ENCODE measurements at places on chromosomes 5 and 9. TPM values are rescaled to one million over a fixed set of nuclear protein-coding genes. Genes with fewer than 3 reads are reported as not detected.

The PCDHGA4 gene
- not detected for total RNA-seq

The PCDHGA12 gene
- not detected for total RNA-seq

The SMARCA2 gene
- total RNA-seq: 243 TPM

The TNFSF15 gene
- total RNA-seq: 1.1 TPM

The CCL27 gene
- total RNA-seq: not detected

The SUSD3 gene
- 59.6 TPM for total RNA-seq

The DBH gene
- total RNA-seq: not detected

The LAMC3 gene
- not detected for total RNA-seq

GRCh38 chr9:129309906-129310305 lies 131.8 kb upstream of the IER5L start:
- H3K36me3 ChIP-seq: no peaks in the 10 kb centered on the region
- H3K27me3 ChIP-seq: peaks cover 5% of the 10 kb centered on the region
- no peak overlapping the region for H3K27ac ChIP-seq
- no peak for DNase-seq

DNA sequence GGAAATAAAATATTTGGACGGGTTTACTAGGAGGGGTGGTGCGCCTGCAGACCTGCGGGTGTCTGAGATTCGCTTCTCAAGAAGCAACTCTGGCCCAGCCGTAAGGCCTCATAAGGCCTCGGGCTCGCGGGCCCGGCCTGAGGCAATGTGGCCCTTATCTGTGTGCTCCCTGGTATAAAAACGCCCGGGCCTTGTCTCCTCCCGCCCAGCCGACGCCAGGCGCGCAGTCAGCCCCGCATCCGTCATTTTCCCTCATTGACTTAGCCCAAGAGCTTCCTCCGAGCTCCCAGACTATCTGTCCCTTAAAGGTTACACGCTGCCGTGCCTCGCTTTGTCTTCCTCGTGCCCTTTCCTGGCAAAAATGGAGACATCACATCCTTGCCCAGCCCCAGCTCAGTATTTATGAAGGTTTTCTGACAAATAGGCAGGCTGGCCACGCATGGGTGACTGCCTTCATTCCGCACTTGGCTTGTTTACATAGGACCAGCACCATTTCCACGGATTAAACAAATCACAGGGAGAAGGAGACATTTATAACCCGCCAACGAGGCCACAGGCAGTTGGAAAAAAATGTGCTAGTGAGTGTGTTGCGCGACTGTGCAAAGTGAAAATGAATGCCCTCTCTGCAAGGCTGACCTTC lies 74.5 kb upstream of the TBCA start:
- peaks cover 61% of the 10 kb centered on the region for H3K27me3 ChIP-seq
- peaks cover 23% of the 10 kb centered on the region for H3K4me1 ChIP-seq
- H3K4me3 ChIP-seq: peak overlapping the region; percentile 61
- H3K27ac ChIP-seq: no peak overlapping the region
- H3K36me3 ChIP-seq: no peaks in the 10 kb centered on the region

GRCh38 chr5:131224387-131225201 lies 39.3 kb upstream of the CDC42SE2 start:
- H3K4me3 ChIP-seq: no peak overlapping the region
- H3K36me3 ChIP-seq: peaks cover 13% of the 10 kb centered on the region
- H3K4me1 ChIP-seq: peaks cover 14% of the 10 kb centered on the region
- H3K27ac ChIP-seq: no peak overlapping the region
- peak; percentile 60 for DNase-seq

GRCh38 chr9:122113574-122113973 lies 20.5 kb upstream of the TTLL11 start:
- no peaks in the 10 kb centered on the region for H3K36me3 ChIP-seq
- no peak overlapping the region for H3K4me3 ChIP-seq
- no peak for DNase-seq
- no peak overlapping the region for H3K27ac ChIP-seq
- no peaks in the 10 kb centered on the region for H3K4me1 ChIP-seq
- peaks cover 4% of the 10 kb centered on the region for H3K27me3 ChIP-seq

DNA sequence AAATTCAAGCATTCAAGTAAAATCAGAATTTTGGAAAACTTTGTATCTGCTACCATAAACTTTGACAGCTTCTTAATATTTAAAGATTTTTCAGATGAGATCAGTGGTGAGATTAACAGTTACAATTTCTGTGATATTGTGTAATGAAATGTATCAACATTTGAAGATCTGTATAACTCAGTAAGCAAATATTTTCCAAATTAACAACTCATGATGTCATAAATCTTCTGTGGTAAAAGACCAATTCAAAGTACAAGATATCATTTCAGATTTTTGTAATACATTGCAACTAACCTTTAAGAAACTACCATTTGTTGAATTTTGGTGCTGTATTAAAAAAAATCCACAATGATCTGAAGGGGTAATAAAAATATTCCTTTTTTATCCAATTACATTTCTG lies 352.2 kb downstream of the KIAA0825 start:
- no peaks in the 10 kb centered on the region for H3K36me3 ChIP-seq
- no peak for DNase-seq
- no peak overlapping the region for H3K27ac ChIP-seq
- no peaks in the 10 kb centered on the region for H3K4me1 ChIP-seq
- no peaks in the 10 kb centered on the region for H3K27me3 ChIP-seq
- H3K4me3 ChIP-seq: no peak overlapping the region

DNA sequence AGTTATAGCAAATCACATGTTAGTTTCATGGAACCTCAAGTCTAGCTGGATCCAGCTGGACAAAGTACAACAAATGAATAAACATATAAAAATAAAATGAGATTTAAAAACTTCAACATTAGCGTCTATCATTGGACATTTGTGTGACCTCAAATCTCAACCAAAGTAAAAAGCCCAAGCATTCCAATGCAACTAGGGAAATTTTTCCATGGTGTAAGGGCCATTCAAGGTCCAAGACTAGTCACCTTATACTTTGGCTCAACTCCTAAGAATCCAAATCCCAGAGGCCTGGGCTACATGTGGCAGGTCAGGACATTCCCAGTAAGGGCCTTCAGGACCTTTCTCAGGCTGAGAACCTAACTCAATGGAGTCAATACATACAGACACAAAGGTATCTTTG lies 137.4 kb upstream of the DMAC1 start:
- no peak overlapping the region for H3K4me3 ChIP-seq
- no peak for DNase-seq
- no peaks in the 10 kb centered on the region for H3K27me3 ChIP-seq
- H3K36me3 ChIP-seq: peaks cover 19% of the 10 kb centered on the region
- H3K27ac ChIP-seq: no peak overlapping the region
- H3K4me1 ChIP-seq: peaks cover 18% of the 10 kb centered on the region

- no peak for DNase-seq
- H3K27me3 ChIP-seq: no peaks in the 10 kb centered on the region
- H3K4me3 ChIP-seq: no peak overlapping the region
Measured at GRCh38 chr5:7053125-7053524, 339.9 kb downstream of the TENT4A start.

DNA sequence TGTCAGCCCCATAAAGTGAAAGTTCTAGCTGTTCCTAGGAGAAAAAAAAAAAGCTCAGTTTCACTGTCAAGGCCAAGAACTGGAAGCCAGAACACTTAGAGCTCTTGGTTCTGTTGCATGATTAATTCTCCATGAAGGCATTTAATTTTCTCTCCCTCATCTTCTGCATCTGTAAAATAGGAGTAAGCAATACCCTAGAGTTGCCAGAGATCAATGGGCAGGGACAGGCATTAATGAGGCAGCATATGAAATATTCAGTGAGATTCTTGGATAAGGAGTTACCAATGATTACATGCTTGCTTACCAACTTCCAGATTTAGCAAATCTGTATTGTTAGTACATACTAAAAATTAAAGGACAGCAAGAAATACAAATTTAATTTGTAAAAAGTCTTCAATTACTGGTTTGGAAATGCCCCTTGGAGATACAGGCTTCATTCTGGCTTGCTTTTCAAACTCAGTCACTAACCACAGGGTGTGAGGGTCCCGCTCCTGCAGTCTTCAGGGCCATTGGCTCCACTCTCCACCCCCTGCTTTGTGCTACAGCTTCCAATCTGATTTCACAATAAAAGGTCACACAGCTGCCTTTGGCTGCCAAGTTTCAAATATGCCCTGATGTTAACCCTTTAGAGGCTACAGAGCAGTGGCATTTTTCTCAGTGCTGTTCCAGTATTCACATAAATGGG lies 624.6 kb downstream of the BNC2 start:
- no peaks in the 10 kb centered on the region for H3K27me3 ChIP-seq
- no peak overlapping the region for H3K27ac ChIP-seq
- no peaks in the 10 kb centered on the region for H3K36me3 ChIP-seq
- DNase-seq: no peak

GRCh38 chr5:6716629-6717149 lies 3.5 kb downstream of the TENT4A start:
- H3K4me3 ChIP-seq: peak overlapping the region; percentile 89
- no peaks in the 10 kb centered on the region for H3K27me3 ChIP-seq
- peaks cover 51% of the 10 kb centered on the region for H3K36me3 ChIP-seq
- peak; percentile 20 for DNase-seq
- peaks cover 68% of the 10 kb centered on the region for H3K4me1 ChIP-seq

GRCh38 chr5:142870532-142871362 lies 100.6 kb downstream of the ARHGAP26 start:
- H3K4me3 ChIP-seq: no peak overlapping the region
- DNase-seq: no peak
- H3K27me3 ChIP-seq: no peaks in the 10 kb centered on the region
- no peaks in the 10 kb centered on the region for H3K36me3 ChIP-seq
- no peak overlapping the region for H3K27ac ChIP-seq

DNA sequence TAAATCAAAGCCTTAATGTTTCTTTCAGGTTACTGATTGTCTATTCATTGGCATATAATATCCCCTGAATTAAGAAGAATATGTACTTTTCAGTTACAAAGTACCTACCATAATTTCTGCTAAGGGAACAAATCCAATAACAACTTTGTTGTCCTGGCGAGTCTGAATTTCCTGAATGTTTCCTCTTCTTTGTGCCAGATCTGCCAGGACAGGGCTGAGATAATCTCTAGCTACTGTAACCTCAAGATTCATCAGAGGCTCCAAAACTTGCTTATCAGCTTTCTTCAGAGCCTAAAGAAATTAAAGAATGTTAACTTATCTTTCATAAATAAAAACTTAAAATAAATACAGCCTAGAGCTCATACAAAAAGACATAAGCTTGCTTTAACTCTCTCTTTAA lies 37.2 kb downstream of the HEXB start:
- H3K36me3 ChIP-seq: peaks cover 53% of the 10 kb centered on the region
- H3K27ac ChIP-seq: no peak overlapping the region
- no peak for DNase-seq
- no peaks in the 10 kb centered on the region for H3K4me1 ChIP-seq
- no peak overlapping the region for H3K4me3 ChIP-seq
- H3K27me3 ChIP-seq: no peaks in the 10 kb centered on the region

DNA sequence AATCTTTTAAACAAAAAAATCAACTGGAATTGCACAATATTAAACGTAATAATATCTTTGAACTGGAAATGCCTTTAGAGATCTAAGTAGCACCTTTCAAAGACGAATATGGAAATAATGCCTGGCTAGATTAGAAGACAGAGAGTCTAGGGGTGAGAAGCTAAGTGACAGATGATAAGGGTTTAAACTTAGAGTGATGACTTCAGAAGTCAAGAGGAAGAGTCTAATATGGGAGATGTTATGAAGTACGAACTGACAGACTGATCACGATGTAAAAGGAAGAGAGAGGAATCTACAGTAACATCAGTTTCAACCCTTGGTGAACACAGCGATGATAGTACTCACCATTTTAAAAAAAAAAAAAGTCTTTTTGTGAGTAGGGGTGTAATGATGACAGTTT lies 57.9 kb downstream of the HINT1 start:
- no peaks in the 10 kb centered on the region for H3K27me3 ChIP-seq
- no peak for DNase-seq
- no peaks in the 10 kb centered on the region for H3K36me3 ChIP-seq
- H3K4me1 ChIP-seq: peaks cover 10% of the 10 kb centered on the region
- no peak overlapping the region for H3K4me3 ChIP-seq
- H3K27ac ChIP-seq: no peak overlapping the region

GRCh38 chr5:179731791-179732411 lies 721 bp upstream of the MAML1 start:
- H3K27ac ChIP-seq: peak overlapping the region; percentile 87
- no peaks in the 10 kb centered on the region for H3K27me3 ChIP-seq
- peaks cover 55% of the 10 kb centered on the region for H3K36me3 ChIP-seq

DNA sequence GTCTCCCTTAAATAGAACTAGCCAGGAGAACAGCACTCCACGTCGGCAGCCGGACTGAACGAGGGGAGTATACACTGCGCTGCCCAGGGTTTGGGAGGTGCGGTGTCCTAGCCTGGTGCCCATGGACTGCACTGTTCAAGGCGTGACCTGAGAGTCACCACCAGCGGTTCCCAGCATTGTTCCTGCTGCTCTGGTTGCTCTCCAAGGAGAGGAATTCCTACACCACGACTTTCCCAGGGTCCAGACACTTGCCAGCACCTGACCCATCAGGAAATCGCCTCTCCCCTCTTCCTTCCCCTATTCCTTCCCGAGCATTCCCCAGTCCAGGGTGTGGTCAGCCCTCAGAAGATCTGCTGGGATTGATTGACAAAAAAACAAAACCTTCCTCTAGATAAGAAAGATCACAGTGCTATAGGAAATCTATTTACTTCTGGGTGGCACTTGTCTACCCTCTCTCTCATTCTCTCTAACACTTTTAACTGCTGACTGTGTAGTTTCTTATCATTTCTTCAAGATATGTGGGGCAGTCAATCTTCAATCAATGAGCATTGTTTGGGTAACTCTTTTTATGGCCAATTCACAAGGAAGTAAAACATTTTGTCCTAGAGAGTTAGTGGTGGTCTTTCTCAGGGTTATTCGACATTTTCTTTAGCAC lies 297.8 kb upstream of the ACTBL2 start:
- no peaks in the 10 kb centered on the region for H3K36me3 ChIP-seq
- no peak for DNase-seq
- no peak overlapping the region for H3K27ac ChIP-seq
- no peak overlapping the region for H3K4me3 ChIP-seq
- H3K4me1 ChIP-seq: no peaks in the 10 kb centered on the region

- peaks cover 36% of the 10 kb centered on the region for H3K36me3 ChIP-seq
- peaks cover 77% of the 10 kb centered on the region for H3K4me1 ChIP-seq
- no peak overlapping the region for H3K27ac ChIP-seq
- no peak for DNase-seq
Measured at GRCh38 chr5:75047356-75047755, 5.0 kb downstream of the GCNT4 start.

DNA sequence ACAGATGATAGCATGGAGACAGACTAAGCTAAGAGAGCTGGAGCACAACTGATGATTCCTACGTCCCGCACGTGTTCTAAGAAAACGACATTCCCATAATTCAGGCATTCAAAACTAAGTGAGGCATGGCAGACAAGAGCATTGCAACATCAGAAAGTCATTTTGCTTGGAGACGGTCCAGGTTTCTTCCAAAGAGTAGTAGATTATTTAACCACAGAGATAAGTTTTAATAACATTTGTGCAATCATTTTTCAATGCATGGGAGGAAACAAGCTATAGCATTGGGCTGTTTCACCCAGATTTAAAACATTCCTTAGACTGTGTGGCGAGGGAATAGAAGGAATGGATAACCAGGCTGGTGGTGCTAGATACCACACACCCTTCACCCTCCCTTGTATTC lies 117.2 kb downstream of the APBA1 start:
- H3K4me1 ChIP-seq: no peaks in the 10 kb centered on the region
- DNase-seq: no peak
- H3K4me3 ChIP-seq: no peak overlapping the region
- H3K27ac ChIP-seq: no peak overlapping the region
- H3K36me3 ChIP-seq: no peaks in the 10 kb centered on the region

- H3K4me1 ChIP-seq: peaks cover 6% of the 10 kb centered on the region
- no peak for DNase-seq
- peaks cover 15% of the 10 kb centered on the region for H3K27me3 ChIP-seq
- no peak overlapping the region for H3K27ac ChIP-seq
- no peak overlapping the region for H3K4me3 ChIP-seq
Measured at GRCh38 chr9:89639367-89639795, 34.6 kb downstream of the GADD45G start.

GRCh38 chr9:38393128-38393796 lies 760 bp downstream of the ALDH1B1 start:
- H3K4me3 ChIP-seq: peak overlapping the region; percentile 93
- peaks cover 32% of the 10 kb centered on the region for H3K36me3 ChIP-seq
- DNase-seq: peak; percentile 25
